ENCODE measurements at places on chromosomes 6 and 20.

DNA sequence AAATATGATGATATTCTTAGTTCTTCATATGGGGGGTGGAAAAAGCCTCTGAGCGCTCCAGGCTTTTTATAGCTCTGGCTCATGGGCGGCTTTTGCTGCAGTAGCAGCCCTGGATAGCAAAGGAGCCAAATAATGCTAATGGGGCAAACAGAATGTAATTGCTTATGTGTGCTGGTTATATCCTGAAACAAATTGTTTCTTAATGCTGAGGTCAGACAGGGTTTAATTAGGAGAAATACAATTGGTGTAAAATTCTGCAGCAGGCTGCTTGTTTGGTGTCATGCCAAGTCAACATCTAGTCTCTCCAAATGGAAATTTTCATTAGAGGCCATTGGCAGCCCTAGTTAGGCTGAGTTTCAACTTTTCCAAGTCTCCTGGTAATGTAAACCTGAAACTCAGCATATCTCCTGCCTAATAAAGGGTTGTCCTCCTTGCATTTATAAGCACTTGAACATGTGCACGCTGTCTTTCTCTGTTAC, 530.1 kb upstream of the NOX3 start:
- no peak for DNase-seq

GRCh38 chr6:45838996-45839395, 176.7 kb downstream of the CLIC5 start:
- DNase-seq: no peak

DNA sequence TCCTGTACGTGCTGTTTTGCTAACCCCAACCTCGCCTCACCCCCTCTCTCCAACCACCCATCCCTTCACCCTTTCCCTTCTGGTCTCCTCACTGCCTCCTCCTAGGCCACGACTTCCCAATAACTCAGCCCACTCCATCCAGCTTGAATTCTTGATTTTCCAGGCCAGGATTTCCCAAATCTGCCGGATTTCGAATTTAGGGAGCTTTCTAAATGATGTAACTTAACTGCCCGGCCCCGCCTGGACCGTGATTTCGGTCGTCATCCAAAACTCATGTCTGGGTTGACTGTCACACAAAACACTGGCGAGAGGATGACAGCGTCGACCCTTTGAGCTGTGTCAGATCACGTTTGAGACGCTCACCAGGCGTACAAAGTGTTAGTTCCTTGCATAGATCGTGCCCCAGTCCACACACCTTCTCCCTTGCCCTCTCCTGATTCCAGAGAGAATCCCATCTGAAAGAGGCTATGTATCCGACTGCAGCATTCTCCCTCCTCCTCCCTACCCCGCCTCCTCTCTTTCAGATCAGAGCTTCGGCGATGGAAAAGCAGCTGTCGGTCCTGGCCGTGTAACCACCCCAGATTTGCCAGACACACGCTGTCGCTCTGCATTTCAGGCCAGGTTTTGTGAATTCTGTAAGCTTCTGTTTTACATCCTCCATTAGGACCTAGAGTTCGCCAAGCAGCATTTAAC, 168.2 kb downstream of the GPX5 start:
- DNase-seq: no peak

DNA sequence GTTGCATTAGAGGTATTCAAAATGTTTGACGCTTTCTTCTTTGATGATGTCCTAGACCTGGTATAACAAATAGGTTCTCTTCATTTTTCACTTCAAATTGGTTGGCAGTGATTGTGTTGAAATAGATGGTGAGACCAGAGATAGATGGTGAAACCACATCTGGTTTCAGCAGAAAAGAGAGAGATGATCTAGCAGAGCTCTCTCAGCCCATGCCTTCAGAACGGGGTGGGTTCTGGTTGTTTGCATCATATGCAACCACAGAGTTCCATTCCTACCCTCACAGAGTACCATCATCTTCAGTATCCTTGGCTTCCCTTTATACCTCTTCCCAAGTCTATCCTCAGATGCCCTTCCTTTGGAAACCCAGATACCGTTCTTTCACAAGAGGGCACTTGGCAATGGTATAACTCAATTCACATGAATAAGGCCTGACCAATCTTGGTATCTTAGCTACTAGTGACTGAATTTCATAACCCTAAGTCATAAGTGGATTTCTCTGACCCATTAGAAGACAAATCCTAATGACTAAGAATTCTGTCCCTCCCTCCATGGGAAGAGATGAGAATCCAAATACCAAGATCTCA, 93.7 kb downstream of the UBE3D start:
- DNase-seq: no peak

DNA sequence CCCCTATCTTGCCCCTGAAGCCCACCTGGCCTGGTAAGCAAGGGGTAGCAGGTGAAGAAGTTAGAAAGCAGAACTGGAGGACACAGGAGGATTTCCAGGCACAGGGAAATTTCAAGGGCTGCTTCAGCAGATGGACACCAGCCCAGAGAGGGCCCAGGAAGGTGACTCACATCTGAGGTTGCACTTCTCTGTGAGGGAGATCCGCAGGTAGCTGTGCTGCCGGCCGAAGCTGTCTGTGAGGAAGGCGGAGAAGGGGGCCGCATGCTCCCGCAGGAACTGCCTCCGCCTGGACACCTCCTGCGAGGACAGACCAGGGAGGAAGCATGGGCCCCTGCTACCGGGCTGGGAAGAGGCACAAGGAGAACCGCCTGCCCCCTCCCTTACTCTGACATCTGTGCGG, 7.1 kb downstream of the MOCS1 start:
- no peak for DNase-seq

DNA sequence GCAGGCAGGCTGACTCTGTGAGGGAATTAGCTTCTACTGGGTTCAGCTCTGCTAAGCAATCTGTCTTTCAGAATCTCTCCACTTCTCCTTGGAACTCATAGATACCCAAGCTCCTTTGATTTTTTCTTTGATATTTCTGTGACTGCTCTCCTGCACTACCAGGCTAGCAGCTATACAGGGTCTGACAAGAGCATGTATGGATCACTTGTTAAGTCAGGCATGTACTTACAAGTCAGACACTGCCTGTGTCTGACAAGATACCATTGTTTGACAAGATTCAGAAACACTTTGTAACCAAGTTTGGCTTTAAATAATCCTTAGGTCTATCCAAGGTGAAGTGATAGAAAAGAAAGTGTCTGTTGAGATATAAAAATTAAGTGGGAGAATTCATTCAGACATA, 79.5 kb downstream of the SESN1 start:
- no peak for DNase-seq

DNA sequence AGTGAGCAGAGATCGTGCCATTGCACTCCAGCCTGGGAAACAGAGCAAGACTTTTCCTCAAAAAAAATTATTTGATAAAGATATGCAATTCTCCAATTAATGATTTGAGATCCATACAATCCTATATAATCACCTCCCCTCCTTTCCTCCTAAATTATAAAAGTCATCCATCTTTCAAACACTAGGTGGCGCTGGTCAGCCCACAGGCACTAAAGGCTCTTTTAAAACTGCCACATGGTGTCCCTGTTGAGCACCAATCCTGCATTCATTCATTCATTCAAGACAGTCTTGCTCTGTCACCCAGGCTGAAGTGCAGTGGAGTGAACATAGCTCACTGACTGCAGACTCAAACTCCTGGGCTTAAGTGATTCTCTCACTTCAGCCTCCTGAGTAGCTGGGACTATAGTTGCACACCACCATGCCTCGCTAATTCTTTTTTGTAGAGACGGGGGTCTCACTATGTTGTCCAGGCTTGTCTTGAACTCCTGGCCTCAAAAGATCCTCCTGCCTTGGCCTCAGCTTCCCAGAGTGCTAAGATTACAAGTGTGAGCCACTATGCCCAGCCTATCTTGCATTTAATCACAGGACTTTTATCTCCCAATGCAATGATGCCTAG, 58.7 kb upstream of the SLC2A12 start:
- DNase-seq: peak; percentile 58

DNA sequence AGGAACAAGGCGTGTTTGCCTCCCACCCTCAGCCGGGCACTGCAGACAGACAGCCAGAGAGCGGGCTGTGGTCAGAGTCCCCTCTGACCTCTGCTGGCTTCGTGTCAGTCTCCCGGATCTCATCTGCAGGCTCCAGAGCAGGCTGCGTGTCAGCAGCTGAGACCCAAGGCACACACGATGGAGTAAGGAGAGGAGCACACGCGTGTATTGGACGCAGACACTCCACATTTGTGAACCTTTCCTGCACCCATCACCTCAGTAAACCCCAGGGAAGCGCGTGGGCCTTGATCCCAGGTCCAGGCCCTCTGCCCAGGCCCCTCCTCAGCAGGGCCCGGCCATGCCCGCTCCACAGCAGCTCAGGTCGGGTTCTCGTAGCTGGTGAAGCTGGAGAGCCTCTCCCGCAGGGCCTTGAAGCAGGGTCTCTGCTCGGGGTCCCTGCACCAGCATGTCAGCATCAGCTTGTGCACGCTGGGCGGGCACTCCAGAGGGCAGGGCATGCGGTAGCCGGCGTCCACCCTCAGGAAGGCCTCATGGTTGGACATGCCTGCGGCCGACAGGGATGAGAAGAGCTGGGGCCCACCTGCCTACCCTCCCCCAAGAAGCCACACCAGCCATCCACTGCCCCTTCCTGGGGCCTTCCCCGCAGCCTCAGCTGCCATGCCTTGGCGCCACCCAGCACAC, 7.9 kb downstream of the PTK6 start:
- no peak for DNase-seq

- no peak for DNase-seq
Measured at GRCh38 chr6:160428818-160429619, 80.8 kb downstream of the SLC22A3 start.

- no peak for DNase-seq
Measured at GRCh38 chr6:52893803-52894202, 15.7 kb downstream of the GSTA3 start.

DNA sequence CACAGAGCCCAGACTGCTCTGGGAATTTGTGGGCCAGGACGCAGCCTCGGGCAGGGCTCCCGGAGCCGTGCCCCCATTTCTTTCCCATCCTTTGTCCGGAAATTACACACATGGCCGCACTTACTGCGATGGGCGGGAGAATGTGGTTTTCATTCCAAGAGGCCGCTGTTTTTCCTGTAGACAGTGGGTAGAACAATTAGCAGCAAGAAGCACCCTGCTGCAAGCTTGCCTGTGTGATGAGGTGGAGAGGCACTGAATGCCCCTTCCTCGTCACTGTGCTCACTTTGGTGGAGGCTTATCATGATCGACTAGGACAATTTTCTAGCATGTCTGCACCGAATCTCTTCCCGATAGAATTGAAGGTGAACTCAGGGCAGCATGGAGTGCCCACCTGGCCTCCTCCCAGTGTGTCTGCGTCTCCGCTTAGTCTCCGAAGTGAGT, 102.8 kb downstream of the DACT2 start:
- DNase-seq: no peak

All from RPMI8226 (cell line).